Mucosa of gallbladder (tissue), 1 donor: ENCODE measurements at places on chromosomes 16 and 17. TPM values are rescaled to one million over a fixed set of nuclear protein-coding genes. Genes with fewer than 3 reads are reported as not detected.

Gene CLEC18A
- 3.6 TPM for total RNA-seq

Gene KRT31
- total RNA-seq = not detected

DNA sequence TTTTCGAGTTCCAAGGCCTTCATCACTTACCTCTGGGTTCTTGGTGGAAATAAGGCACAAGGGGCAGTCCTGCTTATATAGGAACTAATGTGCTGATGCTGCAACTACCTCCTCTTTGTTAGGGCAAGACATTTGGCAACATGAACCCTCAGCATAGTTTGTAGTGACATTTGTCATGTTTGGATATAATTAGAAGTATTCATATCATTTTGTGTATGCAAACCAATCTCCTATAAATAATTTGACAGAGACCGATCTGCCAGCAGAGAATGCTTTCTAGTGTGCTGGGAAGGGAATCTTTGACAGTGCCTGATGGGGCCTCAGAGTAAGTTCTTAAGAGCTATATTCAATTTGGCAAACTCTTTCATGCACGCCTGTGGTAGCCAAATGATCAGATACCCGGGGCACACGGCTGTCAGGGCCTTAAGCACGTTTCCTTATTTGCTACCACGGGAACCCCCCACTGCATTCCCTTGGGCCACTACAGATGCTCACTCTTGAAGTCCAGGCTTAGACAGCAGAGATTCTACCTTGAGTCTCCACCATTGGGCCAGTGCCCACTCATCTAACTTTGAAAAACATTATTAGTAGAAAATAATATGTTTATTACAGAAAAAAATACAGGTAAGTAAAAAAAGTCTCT is at the start of gene MYH8:
Gene MYH8 (minus strand): TSS at position 51 of the 643 bp plus-strand sequence. CDS start 1,723 bp downstream, outside the sequence.
- no peak for DNase-seq

Gene MMP28
- total RNA-seq = 32.8 TPM

DNA sequence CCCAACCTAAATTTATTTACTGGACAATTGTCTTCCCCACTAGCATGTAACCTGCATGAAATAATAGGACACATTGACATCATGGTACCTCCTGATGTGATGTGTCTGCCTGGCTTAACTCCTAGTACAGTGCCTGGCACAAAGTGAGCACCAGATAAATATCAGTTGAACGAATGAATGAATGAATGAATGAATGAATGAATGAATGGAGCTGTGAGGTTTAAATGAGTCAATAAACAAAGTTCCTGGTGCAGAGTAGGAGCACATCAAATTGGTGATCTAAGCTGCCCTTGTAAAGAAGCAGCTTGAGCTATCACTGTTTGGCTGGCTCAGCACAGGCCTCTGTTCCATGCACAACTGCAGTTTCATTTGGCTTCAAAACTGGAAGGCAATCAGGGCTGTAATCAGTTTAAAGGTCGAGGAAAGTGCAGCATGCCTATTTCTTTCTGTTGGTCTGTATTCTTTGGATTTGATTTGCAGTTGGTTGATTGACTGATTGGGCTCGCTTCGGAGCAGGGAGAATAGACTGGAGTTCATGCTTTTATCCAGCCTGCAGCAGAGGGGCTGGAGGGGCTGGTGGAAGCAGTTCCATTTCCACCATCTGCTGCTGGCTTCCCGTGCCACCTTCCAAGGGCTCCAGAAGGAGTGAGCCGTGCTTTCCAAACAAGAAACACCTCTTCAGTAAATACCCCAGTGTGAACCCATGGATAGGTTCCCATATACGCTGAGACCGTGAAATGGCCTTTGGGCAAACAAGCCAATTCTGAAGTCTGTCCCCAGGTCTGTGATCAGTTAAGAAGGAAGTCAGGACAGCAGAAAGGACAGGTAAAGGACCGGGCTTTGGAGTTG is 54.6 kb downstream of the GPRC5B start:
- DNase-seq = no peak

Gene KRT23
- 7.0 TPM for total RNA-seq

Gene CRISPLD2
- total RNA-seq = 117 TPM

Gene TSNAXIP1
- total RNA-seq = 4.1 TPM

Gene TM4SF5
- total RNA-seq = 56.9 TPM

DNA sequence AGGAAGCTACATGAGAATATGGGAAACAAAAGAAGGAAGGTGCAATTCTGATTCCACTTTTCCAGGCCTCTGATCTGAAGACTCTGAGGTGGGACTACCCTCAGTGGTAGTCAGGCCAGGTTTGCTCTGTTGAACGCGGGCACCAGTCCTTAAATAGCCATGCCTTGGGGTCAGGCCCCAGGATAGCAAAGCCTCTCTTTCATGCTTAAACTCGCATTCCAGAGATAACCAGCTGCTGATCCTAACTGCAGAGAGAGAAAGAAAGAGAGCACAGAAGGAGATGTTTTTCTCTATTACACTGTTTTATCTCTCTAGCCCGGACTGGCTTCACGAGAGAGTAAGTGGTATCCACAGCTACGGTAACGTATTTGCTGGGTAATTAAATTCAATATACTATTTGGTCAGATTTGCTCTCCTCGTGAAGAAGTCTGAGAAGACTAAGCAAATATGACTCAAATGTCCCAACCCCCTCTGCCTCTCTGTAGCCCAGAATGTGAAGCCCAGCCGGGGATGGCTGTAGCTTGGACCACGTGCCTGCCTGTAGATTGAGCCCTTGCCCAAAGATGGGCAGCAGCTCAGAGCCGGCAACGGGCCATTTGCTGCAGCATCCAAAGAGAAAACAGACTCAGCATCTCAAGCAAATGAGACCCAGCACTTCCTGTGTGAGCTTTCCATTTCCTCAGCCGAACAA is 122.2 kb downstream of the SMG6 start:
- peak; percentile 51 for DNase-seq

Gene TPSAB1
- total RNA-seq = 139 TPM

Gene FBXW10B
- 1.6 TPM for total RNA-seq

GRCh38 chr17:17004251-17004996 is 32.5 kb upstream of the TNFRSF13B start:
- no peak for DNase-seq

Gene CCDC144A
- 5.8 TPM for total RNA-seq

Gene P2RX5
- 2.0 TPM for total RNA-seq

GRCh38 chr17:58388302-58389190 is 28.8 kb downstream of the RNF43 start:
- DNase-seq = no peak

GRCh38 chr16:247027-247426 is 12.4 kb downstream of the FAM234A start:
- DNase-seq = no peak

DNA sequence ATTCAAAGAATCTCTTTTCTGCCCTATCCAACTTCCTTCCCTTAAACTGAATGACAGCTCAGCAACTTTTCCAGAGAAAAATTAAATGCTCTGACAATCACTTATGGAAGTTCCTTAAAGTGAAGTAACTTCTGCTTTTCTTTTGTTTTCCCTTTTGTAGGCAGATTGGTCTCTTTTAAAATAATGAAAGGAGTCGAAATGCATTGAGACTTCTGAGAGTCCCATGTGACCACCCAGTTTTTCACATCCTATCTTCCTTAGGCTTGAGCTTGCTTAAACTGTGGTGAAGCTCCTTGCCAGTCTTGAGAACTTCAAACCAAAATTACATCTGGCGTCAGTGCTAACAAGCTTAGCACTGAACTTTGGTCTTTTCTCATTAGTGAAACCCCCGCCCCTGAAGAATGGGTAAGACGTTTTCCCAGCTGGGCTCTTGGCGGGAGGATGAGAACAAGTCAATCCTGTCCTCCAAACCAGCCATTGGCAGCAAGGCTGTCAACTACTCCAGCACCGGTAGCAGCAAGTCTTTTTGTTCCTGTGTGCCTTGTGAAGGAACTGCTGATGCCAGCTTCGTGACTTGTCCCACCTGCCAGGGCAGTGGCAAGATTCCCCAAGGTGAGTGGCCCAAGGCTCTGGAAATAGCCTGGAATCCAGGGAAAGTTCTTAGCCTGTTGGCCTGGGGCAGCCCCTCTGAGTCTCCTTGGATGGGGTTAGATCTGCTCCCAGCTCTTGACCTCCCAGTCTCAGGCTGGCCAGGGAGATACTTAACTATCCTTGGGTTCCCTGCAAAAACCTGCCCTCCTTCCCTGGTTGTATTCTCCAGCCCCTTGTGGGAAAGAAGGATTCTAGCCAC is 1.2 kb downstream of the TMEM106A start:
- no peak for DNase-seq

DNA sequence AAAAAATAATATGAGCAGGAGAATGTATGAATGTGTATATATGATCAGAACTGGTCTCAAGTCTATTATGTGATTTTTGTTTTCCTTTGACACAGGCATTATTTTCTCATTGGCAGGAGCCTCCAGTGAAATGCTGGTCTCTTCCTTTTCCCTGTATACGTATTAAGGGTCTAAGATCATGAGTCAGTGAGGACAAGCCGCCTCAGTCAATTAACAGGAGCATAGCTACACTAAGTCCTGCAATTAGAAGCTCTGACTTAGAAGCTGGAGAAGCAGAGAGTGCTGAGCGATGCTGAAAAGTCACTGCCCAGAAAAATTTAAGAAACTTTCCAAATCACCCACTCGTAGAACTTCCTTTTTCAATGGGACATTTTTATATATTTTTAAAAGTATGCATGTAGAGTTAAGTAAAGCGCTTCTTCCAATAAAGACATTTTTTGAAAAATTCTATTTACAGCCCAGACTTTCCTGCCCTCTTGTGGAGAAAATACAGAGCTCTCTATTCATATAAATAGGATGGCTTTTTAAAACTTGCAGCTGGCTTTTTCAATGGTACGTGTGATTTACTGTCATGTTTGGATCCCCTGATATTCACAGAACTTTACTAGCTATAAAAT is 70.2 kb upstream of the PSMD7 start:
- no peak for DNase-seq

Gene HSDL1
- 16.3 TPM for total RNA-seq

DNA sequence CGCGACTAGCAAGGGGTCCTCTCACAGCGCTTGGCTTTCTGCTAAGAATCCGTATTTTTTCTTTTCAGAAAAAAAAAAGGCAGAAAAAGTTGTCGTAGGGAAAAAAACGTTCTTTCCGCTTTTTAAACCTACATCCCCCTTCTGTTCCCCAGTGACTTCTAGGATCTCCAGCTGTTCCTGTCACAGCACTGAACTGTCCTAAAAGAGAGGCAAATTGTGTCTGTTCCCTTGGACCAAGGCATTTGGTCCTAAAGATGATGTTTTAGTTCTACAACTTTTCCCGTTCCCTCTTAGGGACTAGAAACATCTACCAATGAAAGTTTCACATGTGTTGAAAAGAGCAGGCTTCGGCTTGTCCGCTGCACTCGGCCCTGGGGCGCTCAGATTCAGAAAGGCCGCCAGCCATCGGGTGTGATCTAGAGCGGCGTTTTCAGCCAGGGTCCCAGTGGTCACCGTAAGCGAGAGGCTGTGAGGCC is 100.7 kb upstream of the CHMP6 start:
- no peak for DNase-seq

DNA sequence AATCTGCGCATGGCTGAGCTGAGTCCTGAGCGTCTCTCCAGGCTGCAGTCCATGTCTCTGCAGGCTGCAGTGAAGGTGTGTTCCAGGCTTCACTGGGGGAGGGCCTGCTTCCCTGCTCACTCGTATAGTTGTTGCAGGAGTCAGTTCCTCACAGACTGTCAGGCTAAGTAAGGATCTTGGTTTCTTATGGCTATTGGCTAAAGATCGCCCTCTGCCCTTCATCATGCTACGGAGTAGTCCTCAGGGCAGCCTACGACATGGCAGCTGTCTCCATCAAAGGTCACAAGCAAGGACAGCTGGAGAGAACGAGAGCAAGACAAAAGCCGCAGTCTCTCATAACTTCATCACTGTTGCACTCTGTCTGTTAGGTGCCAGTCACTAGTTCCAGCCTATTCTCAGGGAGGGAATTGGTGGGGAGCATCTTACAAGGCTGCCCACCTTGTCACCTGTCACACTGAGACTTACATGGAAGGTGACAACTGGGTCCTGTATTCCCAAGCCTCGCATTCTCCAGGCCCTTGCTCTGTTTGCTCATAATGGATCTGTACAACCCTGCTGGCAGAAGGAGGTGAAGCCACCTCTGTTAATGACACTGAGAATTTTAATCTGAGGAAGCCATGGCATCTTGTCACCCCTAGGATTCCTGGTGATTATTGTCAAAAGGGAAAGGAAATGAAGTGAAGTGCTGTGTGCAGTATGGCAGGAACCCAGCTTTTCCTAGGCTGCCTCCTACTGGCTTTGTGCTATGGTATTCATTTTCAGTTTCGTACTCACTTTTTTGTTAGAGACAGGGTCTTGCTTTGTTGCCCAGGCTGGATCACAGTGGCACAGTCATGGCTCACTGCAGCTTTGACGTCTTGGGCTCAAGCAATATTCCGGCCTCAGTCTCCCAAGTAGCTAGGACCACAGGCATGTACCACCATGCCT is 43.4 kb downstream of the MFSD11 start:
- no peak for DNase-seq
